T-helper 9 cell (primary cell): ENCODE measurements at places on chromosomes 2 and 18.

- DNase-seq, result no peak
Observed at GRCh38 chr2:120396861-120397811, 51.2 kb downstream of the INHBB start.

DNA sequence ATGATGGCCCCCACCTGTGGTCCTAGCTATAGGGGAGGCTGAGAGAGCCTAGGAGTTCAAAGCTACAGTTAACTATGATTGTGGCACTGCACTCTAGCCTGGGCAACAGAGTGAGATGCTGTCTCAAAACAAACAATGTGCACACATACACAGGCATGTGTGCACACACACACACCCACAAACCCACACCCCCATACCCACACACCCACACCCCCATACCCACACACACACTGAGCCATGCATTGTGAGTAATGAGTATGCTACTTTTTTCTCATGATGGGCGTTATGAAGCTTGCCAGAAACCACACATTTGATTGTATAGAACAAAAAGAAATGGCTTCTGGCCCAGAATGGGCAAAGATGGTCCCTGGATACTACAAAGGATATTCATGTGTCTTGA, 691.1 kb downstream of the SLC4A3 start:
- no peak for DNase-seq

DNA sequence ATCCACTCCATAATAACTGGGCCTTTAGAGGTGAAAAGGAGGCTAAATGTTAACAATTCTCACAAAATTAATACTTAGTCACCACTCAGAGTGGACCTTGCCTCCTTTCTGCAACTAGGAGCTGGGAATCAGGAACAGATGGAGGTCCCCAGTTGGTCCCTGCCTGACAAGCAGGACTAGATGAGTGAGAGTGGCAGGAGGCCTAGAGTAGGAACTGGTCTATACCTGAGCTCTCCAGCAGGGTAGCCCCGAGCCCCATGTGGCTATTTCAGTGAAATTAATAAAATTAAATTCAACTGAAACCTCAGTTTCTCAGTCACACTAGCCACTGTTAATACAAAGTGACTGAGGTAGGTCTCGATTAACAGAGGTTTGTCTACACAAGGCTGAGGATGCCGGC, 150.5 kb downstream of the MYO5B start:
- DNase-seq, result no peak

DNA sequence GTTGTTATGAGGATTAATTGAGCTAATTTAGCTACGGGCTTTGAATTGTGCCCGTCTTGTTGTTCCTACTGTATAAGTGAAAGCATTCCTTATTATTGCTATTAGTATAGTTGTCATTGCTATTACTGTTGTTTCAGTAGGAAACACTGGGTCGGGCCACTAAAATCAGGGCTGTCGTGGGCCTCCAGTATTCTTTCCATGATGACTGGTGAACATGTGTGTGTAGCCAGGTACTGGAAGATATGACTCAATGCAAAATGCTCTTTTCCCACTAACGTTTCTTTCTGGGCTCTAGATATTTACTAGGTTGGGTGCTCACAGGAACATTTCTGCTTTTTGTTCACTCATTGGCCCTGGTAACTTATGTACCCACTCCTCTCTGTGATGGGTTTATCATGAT, 4.9 kb downstream of the TTL start:
- DNase-seq, result no peak

GRCh38 chr18:11387880-11388279, 221.5 kb upstream of the SLC35G4 start:
- DNase-seq, result no peak

DNA sequence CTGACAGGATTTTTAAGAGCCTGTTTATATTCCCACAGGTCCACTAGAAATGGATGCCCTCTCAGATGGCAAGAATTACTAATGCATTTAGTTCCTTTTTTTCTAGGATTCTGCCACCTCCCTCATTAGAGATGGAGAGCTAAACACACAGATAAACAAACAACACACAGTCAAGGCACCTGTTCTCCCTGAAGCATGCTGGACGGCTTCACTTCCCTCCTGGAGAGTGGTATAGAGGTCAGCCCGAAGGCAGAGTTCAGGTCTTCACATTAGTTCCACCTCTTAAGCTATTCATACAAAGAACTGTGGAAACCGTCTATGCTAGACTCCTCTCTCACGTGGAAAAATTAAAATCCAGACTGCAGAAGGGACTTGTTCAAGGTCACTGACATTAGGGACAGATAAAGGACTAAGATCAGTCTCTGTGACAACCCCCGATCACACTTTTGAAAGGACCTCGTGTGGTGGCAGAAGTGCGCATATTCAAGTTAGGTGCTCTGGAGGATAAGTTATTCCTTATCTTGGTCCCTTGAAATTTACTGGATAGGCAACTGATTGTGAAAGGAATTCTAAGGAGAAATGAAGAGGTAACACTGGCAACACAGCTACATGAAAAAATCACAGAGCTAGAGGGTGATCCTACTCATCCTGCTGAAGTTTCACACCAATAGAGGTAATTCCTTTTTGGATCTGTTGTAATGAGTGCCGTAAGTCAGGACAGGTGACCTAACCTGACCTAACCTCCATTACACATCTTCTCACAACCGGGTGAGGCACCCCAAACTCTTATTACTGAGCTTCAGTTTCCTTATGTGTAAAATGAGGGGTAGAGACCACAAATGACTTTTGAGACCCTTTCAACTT, 75.1 kb downstream of the SPRED2 start:
- DNase-seq, result no peak

- DNase-seq, result no peak
Observed at GRCh38 chr2:113198048-113198789, 24.4 kb downstream of the PSD4 start.

GRCh38 chr18:57806978-57807285, 3.8 kb upstream of the ATP8B1 start:
- no peak for DNase-seq
